ENCODE measurements at places on chromosomes 5 and 9. TPM values are rescaled to one million over a fixed set of nuclear protein-coding genes. Genes with fewer than 3 reads are reported as not detected.

Gene FAM221B
- total RNA-seq, result not detected

Gene GPR21
- total RNA-seq, result 0.87 TPM

Gene C9
- total RNA-seq, result 0.25 TPM

Gene SMIM23
- total RNA-seq, result not detected

All from aortic smooth muscle cell (primary cell).